ENCODE measurements at places on chromosomes 2 and 18.

- no peak for DNase-seq
These were observed 1167.5 kb downstream of the DPP10 start for GRCh38 chr2:115609978-115610377.

DNA sequence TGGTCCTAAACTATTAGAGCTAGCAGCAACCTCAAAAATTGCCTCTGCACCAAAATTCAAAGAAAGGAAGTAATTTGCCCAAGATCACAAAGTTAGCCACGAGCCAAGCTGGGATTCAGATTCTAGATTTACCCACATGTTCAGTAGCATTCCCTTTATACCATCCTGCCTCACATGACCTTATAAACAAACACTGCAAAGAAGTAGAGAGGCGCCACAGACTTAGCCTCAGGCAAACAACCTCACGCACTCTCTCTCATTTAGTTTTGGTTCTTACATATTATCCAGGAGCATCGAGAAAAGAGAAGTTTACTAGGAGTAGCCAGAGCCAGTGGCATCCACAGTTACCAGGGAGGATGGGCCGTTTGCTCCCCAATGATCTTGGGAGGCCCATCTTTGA is 226.6 kb downstream of the OSR1 start:
- DNase-seq, result no peak

- peak; percentile 36 for DNase-seq
These were observed 229.0 kb downstream of the MREG start for GRCh38 chr2:215784371-215784783.

DNA sequence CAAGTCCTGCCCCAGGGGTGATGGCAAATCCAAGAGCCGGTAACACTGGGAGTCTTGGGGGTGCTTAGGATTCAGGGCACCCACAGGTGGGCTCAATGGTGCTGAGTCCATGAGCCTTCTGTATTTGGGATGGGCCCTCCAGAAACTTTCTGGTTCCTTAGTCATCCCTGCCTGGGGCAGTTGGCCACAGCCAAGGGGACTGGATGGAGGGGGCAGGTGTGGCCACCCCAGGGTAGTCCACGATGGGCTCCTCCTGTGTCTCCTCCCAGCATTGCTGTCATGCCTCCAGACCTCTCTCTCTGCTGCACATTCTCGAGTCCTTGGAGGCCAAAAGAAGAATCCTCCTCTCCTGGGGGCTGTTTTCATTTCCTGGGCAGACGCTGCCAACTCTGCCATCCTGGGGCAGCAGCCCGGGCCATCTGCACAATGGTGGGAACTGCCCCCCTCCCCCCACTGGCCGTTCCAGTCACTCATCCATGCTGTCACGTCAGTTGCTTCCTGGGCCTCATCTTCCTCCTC is 158.0 kb upstream of the TWIST2 start:
- no peak for DNase-seq

DNA sequence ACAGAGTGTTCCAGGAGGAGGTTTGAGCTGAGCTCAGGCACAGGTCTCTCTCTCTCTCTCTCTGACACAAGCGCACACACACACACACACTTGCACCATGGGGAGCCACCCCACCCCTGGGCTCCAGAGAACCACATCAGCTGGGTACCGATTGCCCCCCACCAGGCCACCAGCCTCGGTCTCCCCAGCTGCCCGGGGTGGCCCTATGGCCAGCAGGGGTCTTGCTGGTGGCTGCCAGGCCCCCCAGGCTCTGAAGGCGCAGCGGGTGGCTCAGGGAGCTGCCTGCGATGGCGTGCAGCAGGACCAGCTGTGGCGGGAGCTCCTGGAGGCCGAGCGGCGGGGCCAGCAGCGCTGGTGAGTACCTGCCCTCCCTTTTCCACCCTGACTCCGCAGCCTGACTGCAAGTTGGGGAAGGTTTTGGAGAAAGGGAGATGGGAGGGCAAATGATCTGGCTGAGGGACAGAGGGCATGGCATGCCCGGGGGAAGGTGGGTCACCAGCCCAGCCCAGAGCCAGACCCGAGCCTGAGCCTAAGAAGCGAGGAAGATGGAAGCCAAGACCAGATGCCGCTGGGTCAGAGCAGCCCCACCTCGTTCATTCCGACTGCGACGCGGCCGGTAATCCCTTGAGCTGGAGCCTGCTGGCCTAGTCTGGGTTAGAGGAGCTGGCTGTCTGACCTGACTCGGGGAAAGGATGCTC is 21.9 kb upstream of the SLC66A3 start:
- no peak for DNase-seq

GRCh38 chr2:225996462-225996828 is 596.9 kb downstream of the NYAP2 start:
- DNase-seq, result no peak

- DNase-seq, result no peak
These were observed 15.2 kb downstream of the SRBD1 start for GRCh38 chr2:45595721-45596435.

DNA sequence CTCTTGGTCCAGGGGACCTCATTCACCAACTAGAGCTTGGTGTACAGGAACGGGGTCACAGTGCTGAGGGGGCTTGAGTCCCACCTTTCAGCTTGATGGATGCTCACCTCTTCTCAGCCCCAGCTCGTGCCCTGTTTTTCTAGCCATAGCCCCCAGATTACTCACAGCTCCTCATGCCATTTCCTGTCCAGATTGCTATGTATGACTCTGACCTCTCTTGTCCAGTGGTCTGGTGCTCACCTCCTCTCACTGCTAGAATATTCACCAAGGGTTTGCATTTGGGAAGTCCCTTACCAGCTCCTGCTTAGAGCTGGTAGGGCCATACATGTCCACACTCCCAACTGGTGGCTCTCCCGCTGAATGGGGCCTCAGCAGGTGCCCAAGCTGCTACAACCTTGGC is 5.9 kb downstream of the LBX2 start:
- no peak for DNase-seq

DNA sequence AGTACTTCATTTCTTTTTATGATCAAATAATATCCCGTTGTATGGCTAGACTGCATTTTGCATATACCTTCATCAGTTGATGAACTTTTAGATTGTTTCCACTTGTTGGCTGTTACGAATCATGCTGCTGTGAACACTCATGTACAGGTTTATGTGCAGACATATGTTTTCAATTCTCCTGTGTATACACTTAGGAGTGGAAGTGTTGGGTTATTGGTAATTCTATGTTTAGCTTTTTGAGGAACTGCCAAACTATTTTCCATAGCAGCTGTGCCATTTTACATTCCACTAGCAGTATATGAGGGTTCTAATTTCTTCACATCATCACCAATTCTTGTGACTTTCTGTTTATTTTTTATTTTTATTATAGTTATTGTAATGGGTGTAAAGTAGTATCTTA is 32.1 kb upstream of the LCLAT1 start:
- DNase-seq, result no peak

DNA sequence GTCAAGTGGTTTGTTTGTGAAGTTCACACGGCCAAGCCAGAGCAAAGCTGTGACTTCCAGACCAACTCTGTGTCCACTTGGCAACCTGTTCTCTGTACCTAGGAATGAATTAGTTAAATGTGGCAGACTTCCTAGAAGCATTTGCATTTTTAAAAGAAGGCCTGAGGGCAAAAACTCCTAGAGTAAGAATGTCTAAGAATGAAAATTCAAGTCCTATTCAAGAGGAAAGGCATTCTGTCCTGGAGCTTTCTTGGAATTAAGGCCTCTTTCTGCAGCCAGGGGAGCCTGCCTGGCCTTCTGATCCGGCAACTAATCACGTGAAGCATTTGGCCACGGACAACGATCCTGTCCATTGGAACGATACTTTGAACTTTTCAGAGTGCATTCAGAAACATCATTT is 155.0 kb downstream of the SETBP1 start:
- no peak for DNase-seq

DNA sequence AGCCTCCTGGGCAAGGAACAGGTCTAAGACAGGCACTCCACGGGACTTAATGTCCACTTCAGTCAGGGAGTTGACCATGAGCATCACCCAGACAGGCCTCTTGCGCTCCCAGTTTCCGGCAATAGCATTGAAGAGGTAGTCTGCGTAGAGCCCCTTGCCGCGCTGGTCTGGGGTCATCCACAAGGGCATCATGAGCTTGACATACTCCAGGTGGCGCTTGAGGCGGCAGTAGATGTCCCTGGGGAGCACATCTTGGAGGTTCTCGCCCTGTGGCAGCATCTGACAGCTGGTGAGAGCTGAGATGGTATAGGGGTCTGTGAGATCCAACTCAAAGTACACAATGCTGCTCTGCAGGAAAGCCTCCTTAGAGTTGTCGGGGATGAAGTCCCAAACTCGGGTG is 10.6 kb downstream of the TRABD2A start:
- DNase-seq, result no peak

- no peak for DNase-seq
These were observed 700.1 kb downstream of the ADCYAP1 start for GRCh38 chr18:1604751-1605150.

DNA sequence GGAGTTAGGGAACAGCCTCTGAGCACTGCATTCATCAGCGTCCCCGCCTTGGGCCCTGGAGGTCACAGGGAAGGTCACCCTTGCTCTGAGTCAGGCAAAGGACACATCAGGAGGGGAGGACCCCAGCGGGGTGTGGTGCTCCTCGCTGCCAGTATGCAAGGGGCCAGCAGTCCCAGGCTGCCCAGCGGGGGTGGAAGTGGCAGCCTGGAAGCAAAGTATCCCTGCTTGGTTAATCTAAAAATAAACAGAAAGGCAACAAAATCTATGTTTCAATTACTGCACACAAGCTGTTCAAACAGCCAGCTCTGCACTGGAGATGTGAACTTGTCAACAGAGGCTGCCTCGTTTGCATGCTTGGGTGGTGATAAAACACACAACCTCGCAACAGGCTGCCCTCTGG is 164.1 kb downstream of the KLHL29 start:
- DNase-seq, result no peak

- no peak for DNase-seq
These were observed 13.3 kb downstream of the CTDP1 start for GRCh38 chr18:79692886-79693285.

GRCh38 chr2:197209742-197210408 is 100.7 kb downstream of the ANKRD44 start:
- DNase-seq, result no peak

DNA sequence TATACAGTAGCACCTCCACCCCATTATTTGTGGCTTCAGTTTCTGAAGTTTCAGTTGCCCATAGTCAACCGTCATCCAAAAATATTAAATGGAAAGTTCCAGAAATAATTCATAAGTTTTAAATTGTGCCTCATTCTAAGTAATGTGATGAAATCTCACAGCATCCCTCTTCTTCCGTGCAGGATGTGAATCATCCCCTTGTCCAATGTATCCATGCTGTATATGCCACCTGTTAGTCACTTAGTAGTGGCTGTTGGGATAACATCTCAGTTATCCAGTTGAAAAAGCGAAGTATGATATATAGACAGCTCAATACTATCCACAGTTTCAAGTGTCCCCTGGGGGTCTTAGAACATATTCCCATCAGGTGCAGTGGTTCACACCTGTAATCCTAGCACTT is 119.1 kb upstream of the OTX1 start:
- no peak for DNase-seq

DNA sequence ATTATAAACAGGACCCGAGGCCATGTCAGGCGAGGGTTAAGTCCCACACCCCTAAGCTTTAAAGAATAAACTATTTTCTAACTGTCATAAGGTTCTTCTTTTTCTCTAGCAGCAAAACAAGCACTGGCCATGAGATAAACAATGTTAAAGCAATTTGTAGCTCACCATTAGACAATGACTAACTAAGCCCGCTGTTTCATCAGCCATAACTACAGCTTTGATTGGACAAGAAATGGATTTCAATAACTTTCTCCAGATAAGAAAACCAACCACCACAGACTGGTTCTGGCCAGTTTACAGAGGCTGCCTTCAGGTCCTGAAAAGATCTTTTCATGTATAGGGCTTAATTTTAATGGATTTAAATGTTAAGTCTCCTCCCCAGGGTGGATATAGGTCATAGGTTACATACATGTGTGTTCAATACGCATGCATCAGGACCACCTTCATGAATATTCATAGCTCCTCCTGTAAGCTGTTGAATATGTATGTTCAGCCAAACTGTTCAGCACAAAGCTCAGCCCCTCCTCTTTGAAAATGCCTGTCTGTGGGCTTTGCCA is 108.7 kb upstream of the RAB6C start:
- no peak for DNase-seq

- no peak for DNase-seq
These were observed 70.4 kb upstream of the TMEM17 start for GRCh38 chr2:62576276-62576939.

GRCh38 chr2:9951522-9952285 is at the start of gene GRHL1:
GRHL1 (plus strand) TSS chr2:9951693; CDS start chr2:9951834, 141 bp downstream.
- peak; percentile 94 for DNase-seq

- no peak for DNase-seq
These were observed 296.5 kb downstream of the NOL4 start for GRCh38 chr18:33928231-33928630.

- no peak for DNase-seq
These were observed 50.4 kb downstream of the CDCA7 start for GRCh38 chr2:173404841-173405750.

DNA sequence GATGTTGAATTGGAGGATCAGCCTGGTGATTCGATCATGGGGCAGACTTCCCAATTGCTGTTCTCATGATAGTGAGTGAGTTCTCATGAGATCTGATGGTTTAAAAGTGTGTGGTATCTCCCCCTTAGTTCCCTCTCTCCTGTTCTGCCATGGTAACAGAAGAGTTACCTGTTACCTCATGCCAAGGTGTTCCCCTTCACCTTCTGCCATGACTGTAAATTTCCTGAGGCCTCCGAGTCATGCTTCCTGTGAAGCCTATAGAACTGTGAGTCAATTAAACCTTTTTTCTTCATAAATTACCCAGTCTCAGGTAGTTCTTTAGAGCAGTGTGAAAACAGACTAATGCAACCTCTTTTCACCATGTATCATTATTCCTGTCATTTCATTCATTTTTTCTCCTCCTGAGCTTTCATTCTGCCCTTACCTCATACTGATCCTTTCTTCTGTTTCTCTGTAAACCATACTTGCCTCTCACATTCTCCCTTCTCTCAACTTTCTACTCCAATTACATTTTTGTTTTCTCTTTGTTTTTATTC is 22.0 kb downstream of the STARD6 start:
- DNase-seq, result no peak

DNA sequence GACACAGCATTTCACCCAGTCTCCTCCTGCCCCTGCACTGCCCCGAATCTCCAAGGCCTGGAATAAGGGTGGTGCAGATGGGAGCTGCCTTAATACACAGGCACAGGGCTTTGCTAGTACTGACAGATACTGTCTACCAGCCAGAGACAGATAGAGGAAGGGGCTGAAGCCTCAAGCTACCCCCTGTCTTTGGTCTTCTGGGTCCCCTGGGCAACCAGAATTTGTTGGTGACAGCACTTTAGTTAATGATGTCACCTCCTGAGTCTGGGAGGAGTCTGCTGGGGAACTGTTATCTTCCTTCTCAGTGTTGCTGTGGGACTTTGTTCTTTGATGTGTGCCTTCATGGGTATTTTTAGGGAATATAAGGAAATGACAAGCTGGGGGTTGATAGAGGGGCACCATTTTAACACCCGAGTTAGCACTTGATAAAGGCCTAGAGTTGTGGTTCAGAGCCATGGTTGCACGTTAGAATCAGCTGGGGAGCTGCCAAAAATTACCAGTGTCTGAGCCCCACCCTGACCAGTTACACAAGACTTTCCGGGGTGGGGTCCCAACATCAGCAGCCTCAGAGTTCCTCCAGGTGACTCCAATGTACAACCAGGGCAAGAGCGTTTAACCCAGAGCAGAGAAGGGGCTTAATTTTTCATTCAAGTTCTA is 136.8 kb downstream of the SMAD7 start:
- DNase-seq, result peak; percentile 49

- no peak for DNase-seq
These were observed 102.3 kb downstream of the TCF4 start for GRCh38 chr18:55485666-55486065.
